Breast epithelium (tissue), 4 donors: ENCODE measurements at places on chromosomes 16 and 17.

GRCh38 chr16:10878644-10879501 is 1.9 kb downstream of the CIITA start:
- H3K4me3 ChIP-seq, result peak overlapping the region; percentile 68
- DNase-seq, result no peak
- peak overlapping the region; percentile 42 for H3K27ac ChIP-seq

DNA sequence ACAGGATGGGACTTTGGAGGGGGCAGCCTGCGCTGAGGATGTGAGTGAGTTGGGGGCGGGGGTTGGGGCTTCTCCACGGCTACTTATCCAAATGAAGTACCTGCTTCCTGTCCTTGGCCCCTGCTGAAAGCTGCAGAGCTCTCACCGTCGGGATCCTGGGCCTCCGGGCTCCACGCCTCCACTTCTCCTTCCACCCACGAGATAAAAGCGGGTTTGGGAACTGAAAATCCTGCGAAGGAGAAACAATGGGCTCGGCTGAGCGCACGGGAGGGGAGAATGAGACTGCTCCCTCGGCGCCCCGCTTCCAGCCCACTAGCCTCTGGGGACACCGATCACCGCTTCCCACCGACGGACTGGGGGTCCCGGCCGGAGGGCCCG is 486 bp downstream of the ZNF785 start:
- H3K27me3 ChIP-seq, result no peaks in the 10 kb centered on the region
- peaks cover 5% of the 10 kb centered on the region for H3K4me1 ChIP-seq
- DNase-seq, result no peak
- no peaks in the 10 kb centered on the region for H3K36me3 ChIP-seq
- peak overlapping the region; percentile 78 for H3K4me3 ChIP-seq

GRCh38 chr16:49658531-49658930 is 197.4 kb downstream of the ZNF423 start:
- DNase-seq, result no peak
- H3K4me1 ChIP-seq, result no peaks in the 10 kb centered on the region
- H3K27ac ChIP-seq, result no peak overlapping the region
- H3K27me3 ChIP-seq, result no peaks in the 10 kb centered on the region

GRCh38 chr17:8059131-8059530 is 20.3 kb downstream of the ALOX15B start:
- no peaks in the 10 kb centered on the region for H3K36me3 ChIP-seq
- no peaks in the 10 kb centered on the region for H3K4me1 ChIP-seq
- H3K4me3 ChIP-seq, result no peak overlapping the region
- DNase-seq, result no peak

DNA sequence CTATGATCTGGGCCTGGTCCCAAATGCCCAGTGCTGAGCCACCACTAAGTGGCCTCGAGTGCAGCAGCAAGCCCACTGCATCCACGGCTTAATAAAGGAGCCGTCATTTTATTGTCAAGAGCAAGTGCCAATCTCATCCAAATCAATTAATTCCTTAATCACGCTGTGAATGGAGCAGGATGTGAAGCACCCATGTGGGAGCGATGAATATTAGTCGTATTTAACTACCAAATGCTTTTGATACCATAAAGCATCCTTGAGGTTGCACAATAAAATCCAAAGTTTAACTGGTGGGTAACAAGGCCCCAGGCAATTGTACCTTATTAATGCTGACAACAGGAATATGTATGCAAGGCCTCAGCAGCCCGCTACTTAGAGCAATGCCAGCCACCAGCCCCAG is 226.0 kb upstream of the C16orf82 start:
- no peak overlapping the region for H3K27ac ChIP-seq
- H3K4me3 ChIP-seq, result no peak overlapping the region
- no peaks in the 10 kb centered on the region for H3K36me3 ChIP-seq
- H3K4me1 ChIP-seq, result no peaks in the 10 kb centered on the region
- no peak for DNase-seq

DNA sequence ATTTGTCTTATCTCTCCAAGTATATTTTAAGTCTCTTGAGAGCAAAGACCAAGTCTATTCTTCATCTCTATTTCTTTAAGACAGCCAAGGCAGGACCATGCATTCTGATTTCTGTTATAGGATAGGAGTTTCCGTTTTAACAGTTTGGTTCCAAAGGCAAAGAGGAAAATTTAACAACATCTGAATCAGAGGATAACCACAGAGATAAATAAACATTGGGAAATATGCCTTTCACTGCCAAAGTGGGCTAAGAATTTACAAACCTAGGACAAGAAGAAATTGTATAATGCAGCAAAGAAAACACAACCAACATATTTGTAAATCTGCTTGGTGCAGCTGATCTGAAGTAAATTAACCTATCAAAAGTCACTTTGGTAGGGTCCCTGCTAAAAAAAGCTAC is 37.7 kb downstream of the USP32 start:
- H3K27me3 ChIP-seq, result no peaks in the 10 kb centered on the region
- H3K4me1 ChIP-seq, result no peaks in the 10 kb centered on the region
- DNase-seq, result no peak
- peak overlapping the region; percentile 33 for H3K27ac ChIP-seq
- H3K4me3 ChIP-seq, result no peak overlapping the region

DNA sequence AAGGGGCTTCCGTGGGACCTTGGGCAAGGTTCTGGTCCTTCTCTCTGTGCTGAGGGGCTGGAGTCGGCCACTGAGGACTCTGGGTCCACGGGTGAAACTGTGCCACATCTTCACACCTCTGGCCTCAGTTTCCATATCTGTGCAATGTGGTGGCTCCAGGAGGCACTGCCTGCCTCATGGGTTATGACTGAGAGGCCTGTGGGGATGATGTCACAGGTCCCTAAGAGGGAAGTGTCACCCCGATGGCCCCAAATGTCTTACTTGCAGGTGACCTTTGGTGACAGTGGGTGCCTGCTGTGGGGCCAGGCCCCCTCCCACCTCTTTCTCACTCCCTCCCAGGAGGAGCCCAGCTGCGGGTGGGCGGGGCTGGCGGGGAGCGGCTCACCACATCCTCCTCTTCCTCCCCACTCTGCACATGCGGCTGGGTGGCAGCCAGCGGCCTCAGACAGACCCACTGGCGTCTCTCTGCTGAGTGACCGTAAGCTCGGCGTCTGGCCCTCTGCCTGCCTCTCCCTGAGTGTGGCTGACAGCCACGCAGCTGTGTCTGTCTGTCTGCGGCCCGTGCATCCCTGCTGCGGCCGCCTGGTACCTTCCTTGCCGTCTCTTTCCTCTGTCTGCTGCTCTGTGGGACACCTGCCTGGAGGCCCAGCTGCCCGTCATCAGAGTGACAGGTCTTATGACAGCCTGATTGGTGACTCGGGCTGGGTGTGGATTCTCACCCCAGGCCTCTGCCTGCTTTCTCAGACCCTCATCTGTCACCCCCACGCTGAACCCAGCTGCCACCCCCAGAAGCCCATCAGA is at the start of gene IL21R:
TSS of gene IL21R (plus strand) at position 407 of the 801 bp plus-strand sequence. CDS start 27,898 bp downstream, outside the sequence.
- no peak within 1 kb of the TSS for H3K4me3 ChIP-seq
- H3K27ac ChIP-seq, result no peak within 1 kb of the TSS
- H3K36me3 ChIP-seq, result no peaks in the 10 kb centered on the region
- DNase-seq, result peak; percentile 24

GRCh38 chr17:49851387-49852291 is 3.8 kb upstream of the TAC4 start:
- DNase-seq, result peak; percentile 40
- H3K4me1 ChIP-seq, result peaks cover 5% of the 10 kb centered on the region
- H3K36me3 ChIP-seq, result no peaks in the 10 kb centered on the region
- peak overlapping the region; percentile 63 for H3K4me3 ChIP-seq
- peak overlapping the region; percentile 52 for H3K27ac ChIP-seq
- H3K27me3 ChIP-seq, result no peaks in the 10 kb centered on the region

DNA sequence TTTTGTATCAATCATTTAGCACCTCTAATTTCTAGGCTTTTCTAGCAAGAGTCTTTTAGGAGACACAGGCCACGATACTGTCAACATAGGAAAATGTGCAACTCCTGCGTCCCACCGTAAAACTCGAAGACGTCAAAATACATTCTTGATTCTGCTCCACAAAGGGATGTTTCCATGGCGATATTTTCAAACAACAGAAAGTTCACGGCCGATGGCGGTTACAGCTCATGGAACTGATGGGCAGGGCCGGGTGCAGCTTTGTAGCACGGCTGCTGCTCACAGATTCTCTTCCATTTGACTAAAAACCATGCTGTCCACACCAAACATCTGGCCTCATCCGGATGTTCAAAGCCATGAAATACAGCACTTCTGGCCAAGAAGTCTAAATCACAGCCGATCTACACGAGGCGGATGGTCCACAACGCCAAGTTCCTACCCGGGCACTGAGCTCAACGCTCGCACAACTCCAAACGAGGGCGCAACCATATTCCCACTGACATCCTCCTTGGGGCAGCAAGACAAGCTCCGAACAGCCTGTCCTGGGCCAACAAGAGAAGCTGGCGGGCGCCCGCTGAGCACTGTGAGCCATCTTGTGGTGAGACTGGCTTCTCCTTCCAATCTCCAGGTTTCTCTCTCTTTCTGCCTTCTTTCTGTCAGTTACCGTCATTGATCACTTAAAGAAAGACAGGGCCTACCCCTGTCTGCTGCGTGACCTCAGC is 79.8 kb downstream of the ZNF778 start:
- peaks cover 3% of the 10 kb centered on the region for H3K4me1 ChIP-seq
- no peak overlapping the region for H3K27ac ChIP-seq
- H3K36me3 ChIP-seq, result no peaks in the 10 kb centered on the region
- H3K4me3 ChIP-seq, result no peak overlapping the region

- no peak overlapping the region for H3K27ac ChIP-seq
- H3K36me3 ChIP-seq, result no peaks in the 10 kb centered on the region
- no peak for DNase-seq
- no peaks in the 10 kb centered on the region for H3K27me3 ChIP-seq
- H3K4me1 ChIP-seq, result no peaks in the 10 kb centered on the region
Measured at GRCh38 chr17:16952401-16952800, 19.5 kb downstream of the TNFRSF13B start.

- H3K27me3 ChIP-seq, result peaks cover 3% of the 10 kb centered on the region
- H3K27ac ChIP-seq, result no peak overlapping the region
- DNase-seq, result no peak
- H3K36me3 ChIP-seq, result no peaks in the 10 kb centered on the region
- no peak overlapping the region for H3K4me3 ChIP-seq
Measured at GRCh38 chr17:34365340-34365739, 2.3 kb upstream of the CCL1 start.

GRCh38 chr17:55524440-55525220 is 13.4 kb upstream of the SMIM36 start:
- H3K4me1 ChIP-seq, result no peaks in the 10 kb centered on the region
- no peaks in the 10 kb centered on the region for H3K36me3 ChIP-seq
- peaks cover under 1% of the 10 kb centered on the region for H3K27me3 ChIP-seq
- H3K27ac ChIP-seq, result no peak overlapping the region

DNA sequence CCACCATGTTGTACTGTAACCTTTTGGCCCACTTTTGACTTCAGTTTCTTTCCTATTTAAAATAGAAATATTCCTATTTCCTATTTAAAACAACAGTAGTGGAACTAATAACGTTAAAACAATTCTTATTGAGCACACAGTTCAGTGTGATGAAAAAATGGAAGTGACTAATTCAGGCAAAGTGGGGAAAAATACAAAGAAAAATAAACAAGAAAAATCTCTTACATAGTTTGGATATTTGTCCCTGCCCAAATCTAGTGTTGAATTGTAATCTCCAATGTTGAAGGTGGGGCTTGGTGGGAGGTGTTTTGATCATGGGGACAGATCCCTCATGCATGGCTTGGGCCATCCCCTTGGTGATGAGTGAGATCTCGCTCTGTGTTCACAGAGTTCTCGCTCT is 198.1 kb upstream of the CPHXL start:
- no peaks in the 10 kb centered on the region for H3K27me3 ChIP-seq
- H3K36me3 ChIP-seq, result no peaks in the 10 kb centered on the region
- H3K4me3 ChIP-seq, result no peak overlapping the region

- H3K4me3 ChIP-seq, result no peak overlapping the region
- H3K36me3 ChIP-seq, result no peaks in the 10 kb centered on the region
- no peak for DNase-seq
- no peak overlapping the region for H3K27ac ChIP-seq
Measured at GRCh38 chr17:74135391-74136167, 67.9 kb upstream of the RPL38 start.

DNA sequence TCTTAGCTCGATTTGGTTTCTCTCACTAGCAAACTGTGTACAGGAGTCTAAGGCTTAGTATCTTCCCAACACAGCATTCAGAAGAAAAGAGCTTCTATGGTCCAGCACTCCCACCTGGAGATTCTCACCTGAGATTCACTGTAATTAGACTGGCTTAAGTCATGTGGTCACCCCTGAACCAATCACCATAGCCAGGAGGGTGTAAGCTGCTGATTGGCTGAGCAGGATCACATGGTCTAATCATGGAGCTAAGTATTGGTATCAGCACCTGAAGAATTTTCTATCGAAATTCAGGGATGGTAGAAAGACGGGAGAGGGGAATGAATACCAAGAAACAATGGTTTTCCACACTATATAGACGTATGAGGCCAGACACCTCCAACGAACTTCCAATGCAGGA is 359.8 kb upstream of the ERCC4 start:
- H3K27ac ChIP-seq, result no peak overlapping the region
- no peak for DNase-seq
- no peaks in the 10 kb centered on the region for H3K4me1 ChIP-seq
- no peaks in the 10 kb centered on the region for H3K36me3 ChIP-seq
- no peak overlapping the region for H3K4me3 ChIP-seq
- H3K27me3 ChIP-seq, result no peaks in the 10 kb centered on the region

DNA sequence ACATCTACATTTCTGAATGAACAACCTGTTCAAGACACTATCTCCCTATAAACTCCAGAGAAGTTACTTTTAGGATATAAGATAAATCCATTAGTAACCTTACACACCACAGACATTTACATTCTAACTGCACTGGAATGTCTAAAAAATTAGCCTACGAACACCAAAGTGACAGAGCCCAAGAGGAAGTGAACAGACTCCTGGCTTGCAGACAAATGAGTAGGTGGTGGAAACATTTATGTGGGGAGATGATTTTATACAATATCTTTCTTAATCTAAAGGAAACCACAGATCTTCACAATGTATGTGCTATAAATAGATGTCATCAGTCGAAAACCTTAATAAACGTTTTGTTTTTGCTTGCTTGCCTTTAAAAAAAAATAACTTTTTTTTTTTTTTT is 18.8 kb downstream of the ZNF652 start:
- H3K27me3 ChIP-seq, result no peaks in the 10 kb centered on the region
- H3K4me1 ChIP-seq, result no peaks in the 10 kb centered on the region
- H3K27ac ChIP-seq, result no peak overlapping the region
- no peaks in the 10 kb centered on the region for H3K36me3 ChIP-seq

DNA sequence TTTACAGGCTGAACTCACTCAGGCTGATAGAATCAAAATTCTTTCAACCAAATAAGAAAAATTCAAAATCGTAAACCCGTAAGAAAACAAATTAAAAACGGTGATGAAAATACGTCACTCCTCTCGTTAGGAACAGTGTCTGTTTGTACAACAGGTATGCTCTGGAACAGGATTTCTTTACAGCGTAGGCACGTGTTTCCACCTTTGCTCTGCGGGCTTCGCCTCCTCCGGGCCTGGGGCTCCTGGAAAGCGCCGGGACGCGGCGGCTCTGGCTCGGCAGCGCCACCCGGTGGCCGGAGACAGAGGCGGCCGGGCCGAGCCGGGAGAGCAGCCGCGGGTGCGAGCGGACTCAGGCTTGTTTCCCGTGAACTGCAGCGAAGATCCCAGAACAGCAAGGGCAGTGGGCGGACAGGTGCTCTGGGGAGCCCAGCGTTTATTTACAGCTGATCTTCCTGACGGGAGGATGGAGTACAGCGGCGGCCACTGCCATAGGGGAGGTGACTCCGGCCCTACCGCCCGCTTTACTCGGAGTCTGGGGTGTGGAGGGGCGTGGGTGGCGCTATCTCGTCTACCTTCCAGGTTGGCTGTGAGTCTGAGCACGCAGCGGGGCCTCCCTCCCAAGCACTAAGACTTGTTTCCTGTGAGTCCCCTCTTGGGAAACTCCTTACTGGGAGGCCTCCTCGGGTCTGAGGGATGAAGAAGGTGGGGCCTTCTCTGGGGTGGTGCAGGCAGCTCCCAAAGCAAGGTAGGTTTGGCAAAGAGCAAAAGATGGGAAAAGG is 40.5 kb upstream of the ATP2A3 start:
- no peak overlapping the region for H3K4me3 ChIP-seq
- DNase-seq, result no peak
- H3K36me3 ChIP-seq, result peaks cover 3% of the 10 kb centered on the region
- H3K27me3 ChIP-seq, result no peaks in the 10 kb centered on the region
- no peak overlapping the region for H3K27ac ChIP-seq
